ENCODE measurements at places on chromosomes 3 and 15. TPM values are rescaled to one million over a fixed set of nuclear protein-coding genes. Genes with fewer than 3 reads are reported as not detected.

DNA sequence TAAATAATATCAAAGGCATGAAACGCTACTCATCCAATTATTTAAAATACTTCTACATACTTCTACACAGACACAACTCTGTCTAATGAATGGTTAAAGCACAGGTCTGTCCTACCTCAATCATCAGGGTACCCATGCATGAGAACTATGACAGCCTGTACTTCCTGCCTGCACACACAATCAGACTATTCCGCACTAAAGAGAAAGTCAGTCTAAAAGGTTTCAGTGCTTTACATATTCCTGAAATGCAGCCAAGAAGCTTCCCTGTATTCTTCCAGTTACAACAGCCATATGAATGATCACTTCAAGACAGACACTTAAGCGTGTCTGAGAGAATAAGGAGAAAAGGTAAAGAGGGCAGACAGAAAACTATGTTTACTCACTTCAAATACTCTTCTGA, 58.8 kb downstream of the TUBGCP4 start:
- DNase-seq = no peak

- no peak for DNase-seq
These were observed 1437.0 kb downstream of the OTOL1 start for GRCh38 chr3:162933656-162934055.

DNA sequence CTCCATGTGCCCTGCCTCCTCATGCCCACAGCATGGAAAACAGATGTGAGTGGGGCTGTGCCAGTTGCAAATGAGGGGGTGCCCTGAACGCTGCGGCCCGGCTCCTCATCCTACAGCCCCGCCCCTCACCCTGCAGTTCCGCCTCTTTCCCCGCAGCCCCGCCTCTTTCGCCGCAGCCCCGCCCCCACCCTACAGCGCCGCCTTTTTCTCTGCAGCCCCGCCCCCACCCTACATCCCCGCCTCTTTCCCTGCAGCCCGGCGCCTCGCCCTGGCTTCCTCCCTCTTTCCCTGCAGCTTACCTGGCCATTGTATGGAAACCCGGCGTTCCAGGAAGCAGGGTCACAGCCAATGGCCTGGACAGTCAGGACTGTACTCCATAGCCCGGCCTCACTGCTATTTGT, 284.9 kb downstream of the TLE3 start:
- no peak for DNase-seq

- DNase-seq = no peak
These were observed 1389.3 kb upstream of the ALCAM start for GRCh38 chr3:103977417-103977816.

- DNase-seq = no peak
These were observed 27.7 kb downstream of the PTX3 start for GRCh38 chr3:157464321-157464720.

DNA sequence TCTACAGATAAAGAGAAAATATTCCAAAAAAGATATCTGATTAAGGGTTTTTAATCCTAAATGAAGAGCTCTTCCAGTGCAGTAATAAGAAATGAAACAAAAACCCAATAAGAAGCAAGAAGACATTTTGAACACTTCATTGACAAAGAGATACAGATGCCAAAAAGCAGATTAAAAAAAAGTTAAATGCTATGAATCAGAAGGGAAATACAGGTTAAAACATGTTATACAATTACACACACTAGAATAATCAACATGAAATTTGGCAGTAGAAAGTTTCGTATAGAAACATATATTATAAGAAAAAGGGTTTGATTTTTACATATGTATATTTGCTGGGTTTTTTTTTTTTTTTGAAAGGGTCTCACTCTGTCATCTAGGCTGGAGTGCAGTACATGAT, 135.0 kb downstream of the ROBO1 start:
- no peak for DNase-seq

GRCh38 chr3:12586403-12586802, 29.5 kb downstream of the MKRN2 start:
- no peak for DNase-seq

DNA sequence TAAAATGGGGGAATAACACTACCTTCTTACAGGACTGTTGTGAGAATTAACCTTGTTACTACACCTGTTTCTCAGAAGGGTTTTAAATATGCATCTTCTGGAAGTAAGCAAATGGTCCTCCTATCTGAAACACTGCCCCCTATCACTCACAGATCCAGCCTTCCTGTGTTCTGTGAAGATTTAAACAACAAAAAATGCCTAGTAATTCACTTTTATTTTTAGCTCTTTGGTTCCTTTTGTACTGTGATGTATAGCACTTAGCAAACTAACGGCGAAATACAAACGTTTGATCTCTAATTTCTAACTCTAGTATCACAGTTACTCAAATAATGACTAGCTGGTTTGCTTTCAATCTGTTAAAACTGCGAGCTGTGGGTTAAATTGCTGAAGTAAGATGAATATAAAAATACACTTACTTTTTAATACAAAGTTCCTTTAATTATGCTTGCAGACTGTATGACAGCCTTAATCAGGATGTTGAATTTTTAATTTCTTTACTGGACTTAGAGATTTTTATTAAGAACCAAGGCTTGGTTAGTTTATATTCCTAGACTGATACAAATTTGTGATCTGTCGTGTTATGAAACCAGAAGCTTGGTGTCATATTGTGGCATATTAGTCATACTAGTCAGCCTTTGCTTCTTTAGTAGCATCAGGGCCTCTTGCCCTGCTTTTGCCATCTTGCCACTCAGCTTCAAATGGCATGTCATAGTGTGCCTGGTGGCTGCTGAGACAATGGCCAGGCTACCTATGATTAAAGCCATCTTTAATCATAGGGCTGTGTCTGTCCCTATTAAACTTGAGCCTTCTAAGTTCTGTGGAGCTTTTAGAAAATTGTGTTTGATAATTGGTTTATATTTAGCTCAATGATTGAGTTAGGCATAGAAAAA, 9.2 kb downstream of the EIF3J start:
- no peak for DNase-seq

- no peak for DNase-seq
These were observed 178.8 kb upstream of the SNTN start for GRCh38 chr3:63473641-63474166.

- DNase-seq = peak; percentile 73
These were observed 220.0 kb upstream of the UMPS start for GRCh38 chr3:124510290-124510689.

- DNase-seq = peak; percentile 60
These were observed 32.8 kb downstream of the DNASE1L3 start for GRCh38 chr3:58177747-58178527.

Gene ZNF385D
- 2.3 TPM for polyA plus RNA-seq

Gene PLA2G4D
- 0.08 TPM for polyA plus RNA-seq

Gene CCR5
- polyA plus RNA-seq = not detected

Gene WDR49
- not detected for polyA plus RNA-seq

Gene WNT7A
- 42.2 TPM for polyA plus RNA-seq
